ENCODE measurements at places on chromosomes 11 and 22. TPM values are rescaled to one million over a fixed set of nuclear protein-coding genes. Genes with fewer than 3 reads are reported as not detected.
A peak's percentile ranks its signal among the peaks of the same experiment; 100 is the strongest.

GRCh38 chr11:57776577-57777210 is 15.1 kb downstream of the CTNND1 start:
- H3K27ac ChIP-seq, result peak overlapping the region; percentile 52
- peaks cover 94% of the 10 kb centered on the region for H3K4me1 ChIP-seq
- H3K27me3 ChIP-seq, result no peaks in the 10 kb centered on the region
- no peak overlapping the region for H3K4me3 ChIP-seq
- DNase-seq, result no peak
- no peaks in the 10 kb centered on the region for H3K36me3 ChIP-seq

DNA sequence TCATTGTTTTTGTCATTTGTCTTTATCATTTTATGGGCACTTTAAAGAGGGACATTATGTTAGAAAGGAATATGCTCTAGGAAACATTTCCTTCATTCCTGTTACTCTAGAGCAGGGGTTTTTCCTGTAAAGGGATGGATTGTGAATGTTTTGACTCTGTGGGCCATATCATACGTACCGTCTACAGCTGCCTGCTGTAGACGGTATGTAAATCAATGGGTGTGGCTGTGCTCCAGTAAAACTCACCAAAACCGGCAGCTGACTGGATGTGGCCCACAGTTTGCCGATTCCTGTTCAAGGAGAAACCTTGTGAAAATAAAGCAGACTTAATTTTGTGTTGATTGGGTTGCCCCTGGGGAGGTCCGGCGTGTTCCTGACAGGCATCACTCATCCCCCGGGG is 7.3 kb downstream of the IGHMBP2 start:
- H3K27me3 ChIP-seq, result no peaks in the 10 kb centered on the region
- H3K36me3 ChIP-seq, result peaks cover 32% of the 10 kb centered on the region
- H3K4me3 ChIP-seq, result no peak overlapping the region
- no peak overlapping the region for H3K27ac ChIP-seq
- H3K4me1 ChIP-seq, result no peaks in the 10 kb centered on the region
- no peak for DNase-seq

- H3K4me1 ChIP-seq, result no peaks in the 10 kb centered on the region
- DNase-seq, result no peak
- H3K27ac ChIP-seq, result no peak overlapping the region
- no peak overlapping the region for H3K4me3 ChIP-seq
These were observed 39.9 kb upstream of the CD5 start for GRCh38 chr11:61062181-61062930.

DNA sequence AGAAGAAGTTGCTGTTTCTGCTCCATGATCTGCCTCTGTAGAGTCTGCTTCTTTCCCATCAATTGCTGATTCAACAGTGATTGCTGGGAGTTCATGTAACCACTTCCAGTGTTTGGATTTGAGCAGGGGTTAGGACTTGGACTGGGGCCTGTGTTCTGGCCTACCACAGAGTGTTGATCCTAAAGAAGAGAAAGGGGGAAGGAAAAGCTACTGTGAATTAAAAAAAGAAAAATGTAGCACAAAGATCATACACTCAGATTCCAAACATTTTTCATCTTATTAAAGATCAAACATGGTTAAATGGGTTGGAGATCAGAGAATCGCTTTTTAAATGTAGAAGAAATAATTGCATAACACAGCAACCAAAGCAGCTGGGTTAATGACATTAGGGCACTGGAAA is 67.6 kb upstream of the MTMR2 start:
- no peaks in the 10 kb centered on the region for H3K36me3 ChIP-seq
- no peaks in the 10 kb centered on the region for H3K27me3 ChIP-seq
- H3K4me3 ChIP-seq, result no peak overlapping the region
- no peak overlapping the region for H3K27ac ChIP-seq
- no peak for DNase-seq
- no peaks in the 10 kb centered on the region for H3K4me1 ChIP-seq

GRCh38 chr11:134508219-134508990 is 96.4 kb upstream of the B3GAT1 start:
- no peaks in the 10 kb centered on the region for H3K27me3 ChIP-seq
- no peak overlapping the region for H3K4me3 ChIP-seq
- H3K4me1 ChIP-seq, result no peaks in the 10 kb centered on the region
- H3K36me3 ChIP-seq, result no peaks in the 10 kb centered on the region
- no peak for DNase-seq
- no peak overlapping the region for H3K27ac ChIP-seq

DNA sequence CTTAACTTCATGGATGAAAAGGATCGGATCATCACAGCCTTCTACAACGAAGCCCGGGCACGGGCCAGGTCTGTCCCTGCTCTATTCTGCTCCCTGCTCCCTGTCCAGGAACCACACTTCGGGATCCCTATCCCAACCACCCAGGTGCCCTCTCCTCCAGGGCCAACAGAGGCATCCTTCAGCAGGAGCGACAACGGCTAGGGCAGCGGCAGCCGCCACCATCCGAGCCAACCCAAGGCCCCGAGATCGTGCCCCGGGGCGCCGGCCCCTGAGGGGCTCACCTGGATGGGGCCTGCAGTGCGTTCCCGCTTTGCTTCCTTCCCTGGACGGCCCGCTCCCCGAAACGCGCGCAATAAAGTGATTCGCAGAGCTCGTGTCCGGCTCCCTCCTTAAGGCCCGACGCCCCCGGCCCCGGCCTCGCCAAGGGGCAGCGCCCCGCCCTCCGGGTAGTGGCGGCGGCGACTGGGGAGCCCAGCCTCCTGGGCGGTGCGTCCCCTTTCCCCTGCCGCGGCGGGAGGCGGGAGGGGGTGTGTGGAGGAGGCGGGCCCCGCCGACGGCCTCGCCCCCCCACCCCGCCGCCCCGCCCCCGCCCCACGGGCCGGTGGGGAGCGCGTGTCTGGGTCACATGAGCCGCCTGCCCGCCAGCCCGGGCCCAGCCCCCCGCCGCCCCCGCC is at the start of gene VEGFB:
Gene VEGFB, plus strand, starts transcription at position 672 of the 674 bp plus-strand sequence. CDS start 250 bp downstream, outside the sequence.
- H3K27ac ChIP-seq, result peak within 1 kb of the TSS; percentile 81
- no peaks in the 10 kb centered on the region for H3K36me3 ChIP-seq
- H3K4me3 ChIP-seq, result peak within 1 kb of the TSS; percentile 57
- DNase-seq, result peak; percentile 74

GRCh38 chr11:128208329-128209137 is 378.8 kb downstream of the ETS1 start:
- H3K4me3 ChIP-seq, result no peak overlapping the region
- peaks cover 16% of the 10 kb centered on the region for H3K4me1 ChIP-seq
- peak; percentile 9 for DNase-seq
- no peaks in the 10 kb centered on the region for H3K27me3 ChIP-seq
- no peak overlapping the region for H3K27ac ChIP-seq

DNA sequence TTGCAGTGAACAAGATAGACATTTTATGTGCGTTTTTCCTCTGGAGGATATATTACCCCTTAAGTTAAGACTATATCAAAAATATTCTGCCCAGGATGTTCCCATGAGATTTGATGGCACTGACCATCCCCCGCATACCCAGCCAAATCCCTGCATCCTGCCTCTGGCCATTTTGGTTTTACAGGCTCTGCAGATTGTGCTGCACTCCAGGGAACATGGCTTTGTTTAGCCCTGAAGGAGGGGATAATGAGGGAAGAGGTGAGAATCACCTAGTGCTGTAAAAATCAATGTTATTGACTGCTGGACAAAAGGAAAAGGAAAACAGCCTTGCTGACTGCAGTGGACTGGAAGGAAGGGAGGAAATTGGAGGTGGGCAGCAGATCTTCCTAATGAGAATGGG is 717.4 kb downstream of the DLG2 start:
- H3K27ac ChIP-seq, result no peak overlapping the region
- no peaks in the 10 kb centered on the region for H3K27me3 ChIP-seq
- no peak for DNase-seq
- H3K4me3 ChIP-seq, result no peak overlapping the region
- no peaks in the 10 kb centered on the region for H3K4me1 ChIP-seq
- no peaks in the 10 kb centered on the region for H3K36me3 ChIP-seq

DNA sequence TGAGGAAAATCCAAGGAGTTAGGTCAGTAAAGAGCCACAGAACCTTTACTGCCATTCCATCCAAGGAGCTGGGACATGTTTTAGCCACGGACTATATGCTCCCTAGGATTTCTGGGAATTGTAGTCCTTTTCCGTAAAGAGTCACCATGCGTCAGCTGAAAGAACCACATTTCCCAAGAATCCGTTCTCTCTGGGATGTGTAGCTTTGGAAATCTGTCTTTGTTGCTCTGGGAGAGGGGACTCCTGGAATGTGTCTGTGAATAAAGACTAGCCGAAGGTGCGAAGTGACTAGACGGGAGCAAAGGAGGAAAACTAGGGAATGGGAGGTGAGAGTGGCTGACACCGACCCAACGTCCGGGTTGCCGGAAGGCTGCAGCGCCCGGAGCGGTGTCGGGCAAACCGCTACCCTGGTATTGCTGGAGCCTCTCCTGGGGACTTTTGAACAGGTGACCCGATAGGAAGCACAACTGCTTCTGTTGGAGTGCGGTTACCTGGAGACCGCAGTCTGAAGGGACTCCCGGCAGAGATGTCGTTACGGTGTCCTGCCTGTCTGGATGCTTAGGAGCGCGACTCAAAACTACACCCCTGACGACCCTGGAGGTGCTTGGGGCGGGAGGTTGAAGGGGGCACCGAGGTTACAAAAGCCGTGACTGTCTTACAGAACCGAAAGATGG is at the start of gene IFTAP:
Gene IFTAP, plus strand, starts transcription at position 187 of the 674 bp plus-strand sequence. CDS start 15,602 bp downstream, outside the sequence.
- no peak within 1 kb of the TSS for H3K27ac ChIP-seq
- H3K4me3 ChIP-seq, result peak within 1 kb of the TSS; percentile 48
- H3K4me1 ChIP-seq, result peaks cover 9% of the 10 kb centered on the region
- H3K27me3 ChIP-seq, result no peaks in the 10 kb centered on the region

DNA sequence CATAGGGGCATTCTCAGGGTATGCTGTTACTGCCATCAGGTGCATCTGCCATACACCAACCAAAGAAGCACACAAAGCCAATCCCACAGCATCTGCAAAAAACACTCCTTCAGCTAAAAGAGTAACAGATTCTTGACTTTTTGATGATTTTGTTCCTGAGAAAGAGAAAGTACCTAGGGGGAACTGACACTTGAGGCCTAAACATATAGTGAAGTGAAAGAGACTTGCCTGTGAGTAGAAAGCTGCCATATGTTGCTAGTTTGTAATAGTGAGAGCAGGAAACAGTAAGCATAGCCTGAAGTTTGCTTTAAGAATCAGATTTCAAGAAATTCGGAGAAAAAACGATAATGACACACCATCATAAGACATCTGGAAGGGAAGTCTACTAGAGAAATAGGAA is 97.9 kb upstream of the CTSC start:
- no peaks in the 10 kb centered on the region for H3K4me1 ChIP-seq
- H3K27me3 ChIP-seq, result no peaks in the 10 kb centered on the region
- no peak for DNase-seq
- no peak overlapping the region for H3K4me3 ChIP-seq
- no peak overlapping the region for H3K27ac ChIP-seq

GRCh38 chr22:30365891-30366290 is 9.1 kb downstream of the CCDC157 start:
- no peak overlapping the region for H3K27ac ChIP-seq
- no peak overlapping the region for H3K4me3 ChIP-seq
- DNase-seq, result no peak
- H3K27me3 ChIP-seq, result no peaks in the 10 kb centered on the region
- no peaks in the 10 kb centered on the region for H3K36me3 ChIP-seq

DNA sequence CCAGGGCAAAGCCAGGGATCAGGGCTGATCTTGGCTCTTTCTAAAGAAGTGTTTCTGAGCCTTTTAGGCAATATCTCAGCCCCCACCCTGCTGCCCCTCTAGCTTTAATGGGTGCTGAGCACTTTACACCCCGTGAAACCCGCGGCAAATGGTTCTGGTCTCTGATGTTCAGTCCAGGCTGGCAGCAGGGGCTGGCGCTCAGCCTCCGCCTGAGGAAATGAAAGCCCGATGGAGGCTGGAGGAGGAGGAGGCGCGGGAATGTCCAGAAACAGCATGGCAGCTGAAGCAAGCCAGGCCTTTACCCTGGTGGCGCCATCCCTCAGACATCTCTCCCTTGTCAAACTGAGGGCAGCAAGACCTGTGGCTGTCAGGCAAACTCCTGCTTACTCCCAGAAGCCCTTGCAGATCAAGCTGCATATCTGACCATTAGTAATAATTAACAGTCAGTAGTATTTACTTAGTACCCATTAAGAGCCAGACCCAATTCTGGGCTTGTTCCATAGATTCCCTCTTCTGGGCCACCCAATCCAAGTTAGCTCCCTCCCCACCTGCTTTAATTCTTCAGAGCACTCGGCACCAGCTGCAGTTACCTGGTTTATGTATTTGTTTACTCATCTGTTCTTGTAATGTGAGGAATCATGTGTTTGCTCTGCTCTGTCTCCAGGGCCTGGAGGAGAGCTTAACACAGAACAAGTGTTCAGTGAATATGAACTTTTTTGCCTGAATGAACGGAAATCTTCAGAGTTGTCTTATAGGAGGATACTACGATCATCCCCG is 15.0 kb upstream of the ALX4 start:
- no peak for DNase-seq
- H3K36me3 ChIP-seq, result no peaks in the 10 kb centered on the region

DNA sequence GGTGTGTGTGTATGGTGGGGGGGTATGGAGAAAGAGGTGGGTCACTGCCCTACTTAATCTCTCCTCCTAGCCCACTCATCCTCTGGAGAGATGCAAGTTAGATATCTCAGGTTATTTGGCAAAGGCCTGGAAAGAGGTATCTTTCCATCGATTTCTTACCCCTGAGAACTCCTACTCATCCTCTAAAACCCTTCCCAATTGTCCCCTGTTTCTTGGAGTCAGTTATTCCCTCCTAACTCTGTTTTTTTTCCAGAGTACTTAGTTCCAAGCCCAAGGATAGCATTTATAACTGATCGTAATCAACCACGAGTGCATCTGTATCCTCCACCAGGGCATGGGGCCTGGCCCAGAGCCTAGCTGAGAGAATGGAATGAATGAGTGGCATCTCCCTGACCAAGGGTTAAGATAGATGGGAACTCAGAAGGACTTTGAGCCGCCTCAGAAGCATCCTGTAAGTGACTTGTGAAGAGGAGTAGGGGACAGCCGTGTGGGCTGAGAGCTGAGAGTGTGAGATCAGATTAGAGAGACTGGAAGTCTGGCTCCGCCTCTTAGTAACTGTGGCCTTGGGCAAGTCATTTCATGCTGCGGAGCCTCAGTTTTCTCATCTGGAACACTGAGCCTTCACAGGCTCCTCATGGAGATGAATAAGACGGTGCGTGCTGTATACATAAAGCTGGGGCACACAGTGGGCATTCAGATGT is 16.2 kb downstream of the CD6 start:
- H3K27ac ChIP-seq, result no peak overlapping the region
- peaks cover 6% of the 10 kb centered on the region for H3K4me1 ChIP-seq
- H3K36me3 ChIP-seq, result no peaks in the 10 kb centered on the region
- H3K27me3 ChIP-seq, result no peaks in the 10 kb centered on the region
- no peak for DNase-seq
- H3K4me3 ChIP-seq, result no peak overlapping the region

GRCh38 chr11:65421794-65422632 is 585 bp upstream of the NEAT1 start:
- DNase-seq, result peak; percentile 98
- H3K27me3 ChIP-seq, result no peaks in the 10 kb centered on the region
- H3K27ac ChIP-seq, result peak overlapping the region; percentile 98
- peak overlapping the region; percentile 83 for H3K4me3 ChIP-seq

- H3K27me3 ChIP-seq, result no peaks in the 10 kb centered on the region
- no peak for DNase-seq
- H3K36me3 ChIP-seq, result peaks cover 3% of the 10 kb centered on the region
- no peak within 1 kb of the TSS for H3K4me3 ChIP-seq
These were observed at the start of gene IFITM5 for GRCh38 chr11:299081-299891. Gene IFITM5, minus strand, starts transcription at chr11:299526. Its CDS starts 36 bp downstream, at chr11:299490.

GRCh38 chr11:128279866-128280265 is 307.5 kb downstream of the ETS1 start:
- no peak overlapping the region for H3K27ac ChIP-seq
- no peak for DNase-seq
- H3K27me3 ChIP-seq, result no peaks in the 10 kb centered on the region
- H3K4me1 ChIP-seq, result no peaks in the 10 kb centered on the region
- H3K4me3 ChIP-seq, result no peak overlapping the region
- H3K36me3 ChIP-seq, result no peaks in the 10 kb centered on the region

CHRNA10 gene
- 2.3 TPM for total RNA-seq

GAB4 gene
- total RNA-seq, result not detected

GPR83 gene
- total RNA-seq, result not detected

ME3 gene
- 20.8 TPM for total RNA-seq

GNAZ gene
- 2.3 TPM for total RNA-seq

All from body of pancreas (tissue), 4 donors.